Coronary artery (tissue), 2 donors: ENCODE measurements at places on chromosomes 2 and 18.

DNA sequence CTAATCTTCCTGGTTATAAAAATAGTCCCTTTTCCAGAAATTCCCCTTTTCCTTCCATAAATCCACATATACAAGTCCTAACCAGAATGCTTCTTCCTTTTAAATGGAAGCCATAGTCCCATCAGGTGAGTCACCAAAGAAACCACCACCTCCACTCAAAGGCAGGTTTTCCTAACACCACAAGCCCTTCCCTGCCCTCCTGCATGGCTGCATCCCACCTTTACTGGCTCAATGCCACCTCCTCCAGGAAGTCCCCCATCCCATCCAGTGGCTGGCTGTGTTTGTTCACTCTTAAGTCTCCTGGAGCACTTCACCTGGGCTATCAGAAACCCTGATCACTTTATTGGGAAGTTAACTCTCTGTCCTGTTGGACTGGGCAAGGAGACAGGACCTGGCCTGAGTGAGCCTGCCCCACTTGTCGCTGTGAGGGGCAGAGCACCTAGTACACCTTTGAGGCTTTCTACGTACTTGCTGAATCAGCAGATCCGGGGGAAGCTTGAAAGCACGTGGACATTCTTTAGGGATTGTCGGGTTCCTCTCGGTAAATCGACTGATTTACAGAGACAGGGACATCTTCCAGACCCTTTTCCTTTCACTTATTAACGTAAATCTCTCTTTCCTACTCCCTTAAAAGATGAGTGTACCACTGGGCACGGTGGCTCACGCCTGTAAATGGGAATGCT lies 71.0 kb downstream of the NGEF start:
- no peak for DNase-seq

GRCh38 chr18:60245096-60245495 lies 127.5 kb downstream of the MC4R start:
- DNase-seq: no peak

DNA sequence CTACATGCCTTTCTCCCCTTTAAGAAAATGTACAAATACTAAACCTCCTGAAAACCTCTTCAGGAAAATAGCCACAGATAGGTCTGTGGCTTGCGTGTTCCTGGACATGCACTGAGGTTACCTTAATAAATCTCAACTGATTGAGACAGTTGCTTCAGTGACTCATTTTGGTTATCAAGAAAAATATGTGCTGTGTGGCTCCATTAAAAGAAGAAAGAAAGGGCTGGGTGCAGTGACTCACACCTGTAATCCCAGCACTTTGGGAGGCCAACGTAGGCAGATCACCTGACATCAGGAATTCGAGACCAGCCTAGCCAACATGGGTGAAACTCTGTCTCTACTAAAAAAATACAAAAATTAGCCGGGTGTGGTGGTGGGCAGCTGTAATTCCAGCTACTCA lies 27.1 kb downstream of the CREG2 start:
- no peak for DNase-seq

DNA sequence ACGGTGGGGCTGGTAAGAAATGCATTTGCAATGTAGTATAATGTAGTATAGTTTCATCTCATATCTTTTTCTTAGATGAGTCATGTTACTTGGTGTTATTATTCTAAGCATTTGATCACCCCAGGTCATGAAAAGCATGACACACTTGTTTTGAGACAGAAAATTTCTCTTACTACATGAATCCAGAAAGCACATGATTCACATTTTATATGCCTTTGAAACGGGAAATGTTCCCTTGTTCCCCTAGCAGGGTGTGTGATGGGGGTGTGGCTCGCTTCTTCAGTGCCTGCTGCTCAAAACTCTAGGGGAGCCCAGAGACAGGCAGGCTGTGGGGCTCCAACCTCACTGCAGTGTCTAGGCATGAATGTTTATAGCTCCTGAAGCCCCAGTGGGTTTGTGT lies 116.0 kb upstream of the RAB27B start:
- no peak for DNase-seq

- no peak for DNase-seq
Observed at GRCh38 chr18:44758861-44759631, 78.4 kb downstream of the SETBP1 start.

DNA sequence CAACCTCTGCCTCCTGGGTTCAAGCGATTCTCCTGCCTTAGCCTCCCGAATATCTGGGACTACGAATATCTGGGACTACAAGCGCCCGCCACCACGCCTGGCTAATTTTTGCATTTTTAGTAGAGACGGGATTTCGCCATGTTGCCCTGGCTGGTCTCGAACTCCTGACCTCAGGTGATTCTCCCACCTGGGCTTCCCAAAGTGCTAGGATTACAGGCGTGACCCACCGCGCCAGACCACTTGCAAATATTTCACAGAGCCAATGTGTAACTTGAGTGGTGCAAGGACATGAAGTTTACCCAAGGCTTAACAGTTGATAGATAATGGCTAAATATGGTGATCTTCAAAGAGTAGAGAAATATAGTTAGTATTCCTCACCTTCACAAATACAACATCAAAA lies 14.1 kb upstream of the MTIF2 start:
- no peak for DNase-seq

- no peak for DNase-seq
Observed at GRCh38 chr2:19416083-19416482, 57.7 kb upstream of the OSR1 start.

- no peak for DNase-seq
Observed at GRCh38 chr2:130728549-130729316, at the start of gene GPR148. Gene GPR148 (plus strand): TSS chr2:130729070. CDS start chr2:130729152, 82 bp downstream.

GRCh38 chr18:49002881-49003280 lies 52.1 kb upstream of the SMAD7 start:
- no peak for DNase-seq
